Mesenteric fat pad (tissue), 1 donor: ENCODE measurements at places on chromosomes 7 and 10. TPM values are rescaled to one million over a fixed set of nuclear protein-coding genes. Genes with fewer than 3 reads are reported as not detected.

Gene SPDYE3
- not detected for total RNA-seq

GRCh38 chr7:115269486-115269885 is 347.6 kb downstream of the MDFIC start:
- DNase-seq, result no peak

- DNase-seq, result no peak
These were observed 152.0 kb downstream of the REEP3 start for GRCh38 chr10:63673246-63673645.

Gene ADARB2
- 0.06 TPM for total RNA-seq

- DNase-seq, result no peak
These were observed 122.0 kb upstream of the INSYN2A start for GRCh38 chr10:127318396-127318795.
